ENCODE measurements at places on chromosomes 5 and 9.

DNA sequence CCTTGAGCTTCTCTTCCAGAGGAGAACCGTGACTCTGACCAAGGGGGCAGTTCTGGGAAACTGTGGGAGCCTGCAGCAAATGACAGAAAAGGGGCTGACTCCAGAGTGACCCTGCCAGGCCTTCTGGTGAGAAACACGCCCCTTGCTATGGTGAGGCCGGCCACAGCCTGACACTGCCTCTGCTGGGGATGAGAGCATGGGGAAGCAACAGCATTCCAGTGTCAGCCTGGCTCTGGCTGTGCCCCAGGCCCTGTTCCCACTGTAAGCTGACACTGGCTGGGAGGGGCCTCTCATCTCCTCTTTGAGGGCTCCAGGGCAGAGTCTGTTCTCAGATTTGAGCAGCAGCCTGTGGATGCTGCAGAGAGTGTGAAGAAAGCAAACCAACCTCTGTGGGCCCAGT lies 180.0 kb upstream of the IL12B start:
- no peak for DNase-seq

- DNase-seq: peak; percentile 61
These were observed 150.1 kb downstream of the OSTF1 start for GRCh38 chr9:75238311-75238976.

GRCh38 chr5:178411083-178411482 lies 178.5 kb upstream of the PHYKPL start:
- DNase-seq: no peak

- DNase-seq: no peak
These were observed 24.2 kb downstream of the WNK2 start for GRCh38 chr9:93207860-93208734.

GRCh38 chr9:115758441-115758840 lies 395.1 kb upstream of the PAPPA start:
- no peak for DNase-seq

DNA sequence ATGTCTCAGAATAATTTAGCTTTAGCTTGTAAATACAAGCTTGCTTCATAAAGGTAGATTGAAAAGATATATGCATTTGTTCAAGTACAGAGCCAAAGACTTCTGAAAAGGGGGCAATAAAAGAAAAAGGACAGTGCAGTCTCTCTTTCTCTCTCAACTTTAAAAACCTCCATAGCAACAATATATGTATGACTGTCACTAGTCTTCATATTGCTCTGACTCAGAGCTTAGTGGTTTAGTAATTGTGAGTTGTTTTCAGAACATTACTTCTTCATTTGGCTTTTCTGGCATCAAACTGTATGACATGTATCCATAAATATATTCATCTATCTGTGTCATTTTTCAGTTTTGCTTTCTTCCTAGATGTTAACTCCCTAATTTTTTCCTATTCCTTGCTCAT lies 194.6 kb upstream of the KIF2A start:
- DNase-seq: no peak

DNA sequence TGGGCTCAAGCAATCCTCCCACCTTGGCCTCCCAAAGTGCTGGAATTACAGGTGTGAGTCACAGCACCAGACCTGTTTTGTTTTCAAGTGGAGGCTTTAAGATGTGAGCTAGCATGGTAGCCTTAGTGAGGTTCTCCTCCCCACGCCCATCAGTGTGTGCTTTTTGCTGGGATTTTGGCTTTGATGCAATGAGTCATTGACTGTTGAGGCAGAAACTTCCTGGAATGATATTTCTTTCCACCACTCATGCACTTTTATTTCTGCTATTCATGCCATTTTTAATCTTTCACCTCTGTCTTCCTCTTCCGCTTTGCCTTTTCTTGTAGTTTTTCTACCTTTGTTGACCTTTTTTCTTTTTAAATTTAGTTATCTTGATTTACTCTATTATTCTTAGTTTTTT lies 4.2 kb upstream of the NFIL3 start:
- DNase-seq: no peak

GRCh38 chr9:112867275-112867991 lies 23.2 kb downstream of the SLC46A2 start:
- DNase-seq: no peak

- DNase-seq: no peak
These were observed 329.1 kb upstream of the ZNF608 start for GRCh38 chr5:125075567-125075966.

GRCh38 chr5:30368064-30368463 lies 825.4 kb upstream of the CDH6 start:
- no peak for DNase-seq

- DNase-seq: no peak
These were observed 26.4 kb upstream of the EXOC3 start for GRCh38 chr5:416636-416960.

DNA sequence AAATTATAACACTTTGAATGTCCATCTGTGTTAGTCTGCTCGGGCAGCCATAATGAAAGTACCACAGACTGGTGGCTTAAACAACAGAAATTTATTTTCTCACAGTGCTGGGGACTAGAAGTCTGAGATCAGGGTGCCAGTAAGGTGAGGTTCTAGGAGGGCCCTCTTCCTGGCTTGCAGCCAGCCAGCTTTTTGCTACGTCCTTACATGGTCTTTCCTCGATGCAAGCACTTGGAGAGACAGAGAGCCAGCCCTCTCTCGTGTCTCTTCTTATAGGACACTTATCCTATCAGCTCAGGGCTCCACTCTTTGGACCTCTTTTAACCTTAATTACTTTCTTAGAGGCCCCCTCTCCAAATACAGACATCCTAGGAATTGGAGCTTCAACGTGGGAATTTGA lies 351.8 kb downstream of the SPOCK1 start:
- DNase-seq: no peak

DNA sequence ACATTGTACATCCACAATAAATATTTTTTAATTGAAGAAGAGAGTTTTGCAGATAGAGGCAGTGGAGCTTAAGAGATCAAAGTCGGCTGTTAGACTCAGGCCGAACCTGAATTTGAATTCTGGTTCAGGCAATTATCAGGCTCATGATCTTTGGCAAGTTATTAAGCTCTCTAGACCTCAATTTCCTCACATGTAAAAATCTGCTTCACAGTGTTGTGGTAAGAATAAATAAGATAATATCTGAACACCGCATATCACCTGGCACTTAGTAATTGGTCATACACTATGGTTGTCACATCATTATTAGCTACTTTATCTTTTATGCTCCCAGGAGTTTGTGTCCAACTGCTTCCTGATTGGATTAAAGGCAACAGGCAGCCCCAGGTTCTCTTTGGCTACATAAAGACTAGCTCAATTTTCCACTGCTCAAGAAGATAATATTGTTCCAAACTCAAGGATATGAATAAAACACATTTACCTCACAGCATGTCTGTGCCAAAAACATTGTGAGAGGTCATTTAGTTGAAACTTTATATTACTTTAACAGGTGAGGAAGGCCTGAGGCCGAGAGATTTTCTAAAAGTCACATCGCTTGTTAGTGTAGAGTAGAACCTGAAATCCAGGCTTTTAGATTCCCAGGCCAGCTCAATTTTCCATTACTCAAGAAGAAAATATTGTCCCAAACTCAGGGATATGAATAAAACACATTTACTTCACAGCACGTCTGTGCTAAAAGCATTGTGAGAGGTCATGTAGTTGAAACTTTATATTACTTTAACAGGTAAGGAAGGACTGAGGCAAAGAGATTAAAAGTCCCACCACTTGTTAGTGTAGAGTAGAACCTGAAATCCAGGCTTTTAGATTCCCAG lies 289.2 kb upstream of the PTGER4 start:
- no peak for DNase-seq
